Muscle of back (tissue), 13 donors: ENCODE measurements at places on chromosomes 4 and X.

- peak; percentile 89 for DNase-seq
Measured at GRCh38 chrX:51891821-51892551, 1.4 kb upstream of the MAGED1 start.

DNA sequence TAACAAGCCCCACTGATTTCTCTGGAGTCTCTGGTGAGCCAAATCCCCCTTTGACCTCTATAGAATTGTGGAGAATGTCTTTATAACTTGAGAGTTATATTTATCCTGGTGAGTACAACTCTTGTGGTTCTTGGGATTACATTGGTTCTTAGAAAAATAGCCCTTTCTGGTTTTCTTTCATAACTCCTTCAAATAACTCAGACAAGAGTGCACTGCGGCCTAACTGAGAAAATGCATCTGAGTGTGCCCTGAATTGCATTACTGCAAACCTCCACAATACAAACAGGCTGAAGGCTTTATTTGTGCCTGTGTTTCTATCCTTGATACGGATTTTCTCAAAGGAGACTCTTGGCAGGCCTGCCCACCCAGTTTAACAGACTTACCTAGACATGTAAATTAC, 2.7 kb downstream of the BEX3 start:
- no peak for DNase-seq

DNA sequence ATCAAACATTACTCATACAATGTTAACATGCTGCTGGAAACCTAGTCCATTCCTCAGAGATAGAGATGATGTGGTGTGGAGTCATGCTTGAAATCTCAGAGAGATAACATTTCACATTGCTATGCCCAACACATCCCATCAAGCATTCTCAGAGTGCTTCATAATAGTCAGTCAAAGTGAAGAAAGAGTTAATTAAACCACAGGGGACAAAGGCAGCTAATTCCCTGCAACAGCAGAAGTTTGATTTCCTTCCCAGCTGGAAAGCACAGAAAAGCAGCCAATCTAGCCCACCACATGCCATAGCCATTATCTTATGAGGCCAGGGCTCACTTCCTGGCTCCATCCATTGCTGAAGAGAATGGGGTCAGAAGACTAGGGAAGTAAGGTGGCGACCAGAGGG, 8.9 kb downstream of the KDR start:
- no peak for DNase-seq

DNA sequence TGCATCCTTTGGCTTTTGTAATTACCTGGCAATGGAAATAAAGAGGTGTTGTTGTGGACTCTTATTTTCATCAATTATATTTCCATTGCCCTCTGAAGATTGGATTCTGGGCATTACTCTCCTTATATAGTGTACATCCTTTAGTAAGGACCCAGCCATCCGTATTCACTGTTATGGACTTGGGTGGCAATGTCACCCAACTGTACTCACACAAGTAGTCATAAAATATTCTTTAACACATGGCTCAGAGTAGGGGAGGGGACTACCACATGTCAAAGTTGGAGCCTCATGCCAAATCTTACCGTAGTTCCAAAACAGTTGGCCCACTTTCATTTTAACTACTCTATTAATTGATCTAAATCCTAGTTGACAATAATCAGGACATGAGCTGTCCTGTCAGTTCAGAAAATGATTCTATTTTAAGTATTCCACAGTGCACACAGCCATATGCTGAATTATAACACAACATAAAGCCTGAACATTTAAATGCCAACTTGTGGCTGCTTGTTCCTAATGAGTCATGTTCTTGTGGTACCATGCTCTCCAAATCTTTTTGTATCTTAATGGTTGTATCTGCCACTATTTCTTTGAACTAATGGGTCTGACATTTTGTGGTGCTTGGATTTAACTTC, 4.9 kb downstream of the FRAS1 start:
- DNase-seq, result no peak

DNA sequence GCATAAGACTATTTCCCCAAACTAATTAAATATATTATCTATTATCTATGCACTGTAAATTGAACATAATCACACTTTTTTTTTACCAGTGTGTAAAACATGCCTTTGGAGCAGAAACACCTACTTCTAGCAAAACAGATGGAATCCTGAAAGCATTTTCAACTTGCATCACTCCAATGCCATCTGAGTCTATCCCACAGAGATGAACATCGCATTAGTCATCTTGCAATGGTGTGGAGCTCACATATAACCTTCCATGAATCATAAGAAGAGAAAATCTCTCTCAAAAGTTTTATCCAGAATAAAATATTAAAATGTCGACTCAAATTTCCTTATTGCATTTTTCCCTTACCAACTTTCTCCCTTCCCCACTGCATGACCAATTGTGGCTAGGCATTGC, 406.7 kb upstream of the ACTRT1 start:
- DNase-seq, result peak; percentile 39

GRCh38 chr4:120218981-120219380, 152.3 kb upstream of the MAD2L1 start:
- DNase-seq, result no peak

- DNase-seq, result no peak
Measured at GRCh38 chrX:152428596-152428995, 22.5 kb downstream of the GABRA3 start.

DNA sequence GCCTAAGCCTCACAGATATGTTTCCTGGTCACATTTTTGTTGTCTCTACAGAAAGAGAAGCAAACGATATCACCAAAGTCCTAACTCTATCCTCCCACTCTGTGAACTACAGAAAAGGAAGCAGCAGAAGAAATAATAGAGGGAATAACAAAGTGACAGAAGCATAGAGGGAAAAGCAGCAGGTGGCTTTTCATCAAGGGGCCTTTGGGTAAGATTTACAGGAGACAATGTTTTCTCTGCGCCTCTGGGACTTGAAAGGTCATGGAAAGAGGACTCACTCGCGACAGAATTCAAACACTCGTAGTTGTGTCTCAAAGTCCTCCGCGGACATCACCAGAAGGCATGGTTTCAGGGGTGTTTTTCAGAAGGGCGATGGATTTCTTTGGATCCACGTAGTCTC, 66.1 kb downstream of the SORBS2 start:
- DNase-seq, result no peak

GRCh38 chrX:153423652-153424051, 12.4 kb downstream of the ZFP92 start:
- no peak for DNase-seq

DNA sequence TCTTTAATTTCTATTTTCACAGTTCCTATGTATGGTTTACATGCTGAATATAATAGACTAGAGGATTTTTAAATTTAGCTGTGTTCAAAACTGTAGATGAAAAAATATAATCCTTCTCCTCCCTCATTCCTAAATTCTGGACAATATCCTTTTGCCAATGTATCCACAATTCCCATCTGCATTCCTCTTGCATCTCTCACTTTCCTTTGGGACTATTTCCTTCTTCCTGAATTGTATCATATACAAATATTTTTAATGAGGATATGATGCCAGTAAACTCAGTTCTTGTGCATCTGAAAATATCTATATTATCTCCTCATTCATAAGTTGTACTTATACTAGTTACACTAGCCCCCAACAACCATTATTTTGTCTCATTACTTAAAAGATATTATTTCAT, 46.7 kb downstream of the DDX60L start:
- DNase-seq, result no peak

GRCh38 chr4:1927675-1928074, 56.5 kb downstream of the NSD2 start:
- no peak for DNase-seq

- no peak for DNase-seq
Measured at GRCh38 chrX:65987811-65988210, 52.1 kb downstream of the VSIG4 start.

DNA sequence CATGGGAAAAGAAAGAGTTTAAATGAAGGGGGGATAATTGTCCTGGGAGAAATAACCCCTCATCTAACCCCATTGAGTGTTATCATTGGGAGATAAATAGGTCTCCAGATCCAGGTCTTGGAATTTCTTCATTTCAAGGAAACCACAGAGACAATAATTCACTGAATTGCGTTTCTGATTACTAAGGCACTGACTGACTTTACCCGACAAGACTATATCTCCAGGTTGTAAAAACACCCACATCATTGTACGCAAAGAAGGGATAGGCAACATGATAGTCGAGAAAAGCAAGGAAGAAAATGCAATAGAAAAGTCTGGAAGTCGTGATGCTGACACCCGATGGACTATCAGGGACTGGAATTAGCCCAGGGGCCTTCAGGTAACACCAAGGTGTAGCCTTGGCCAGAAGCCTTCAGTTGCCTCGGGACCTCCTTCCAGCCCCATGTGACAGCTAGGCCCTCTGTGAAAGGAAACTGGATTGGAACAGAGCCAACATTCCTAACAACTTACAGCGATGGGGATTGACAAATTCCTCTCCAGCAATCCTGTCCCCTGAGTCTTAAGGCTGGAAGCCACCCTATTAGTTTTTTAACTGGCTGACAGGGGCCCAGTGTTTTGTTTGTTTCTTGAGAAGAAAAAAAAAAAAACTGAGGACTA, 46.5 kb upstream of the RAB9B start:
- peak; percentile 51 for DNase-seq

DNA sequence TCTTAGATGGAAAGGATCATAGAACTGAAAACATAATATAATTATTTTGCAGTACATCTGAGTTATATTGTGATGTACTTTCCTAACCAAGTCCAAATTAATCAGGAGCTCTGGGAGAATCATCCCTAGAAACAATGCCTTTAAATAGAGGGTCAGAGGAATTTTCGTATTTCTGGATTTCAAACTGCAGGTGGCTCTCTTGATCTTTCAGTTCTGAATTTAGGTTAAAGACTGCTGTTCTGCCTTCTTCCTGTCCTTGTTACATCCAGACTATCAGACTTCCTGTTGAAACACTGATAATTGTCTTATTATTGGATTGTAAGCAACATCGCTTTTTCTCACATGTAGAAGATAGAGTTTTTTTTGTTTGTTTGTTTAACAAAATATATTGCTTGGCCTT, 142.7 kb downstream of the RPA4 start:
- DNase-seq, result no peak

- DNase-seq, result no peak
Measured at GRCh38 chr4:163269166-163269565, 63.2 kb downstream of the NPY1R start.

GRCh38 chrX:39309018-39309635, 507.9 kb downstream of the MID1IP1 start:
- peak; percentile 25 for DNase-seq

- peak; percentile 51 for DNase-seq
Measured at GRCh38 chr4:53656421-53656981, 65.2 kb upstream of the LNX1 start.

GRCh38 chrX:123436512-123437136, 252.5 kb downstream of the GRIA3 start:
- no peak for DNase-seq

DNA sequence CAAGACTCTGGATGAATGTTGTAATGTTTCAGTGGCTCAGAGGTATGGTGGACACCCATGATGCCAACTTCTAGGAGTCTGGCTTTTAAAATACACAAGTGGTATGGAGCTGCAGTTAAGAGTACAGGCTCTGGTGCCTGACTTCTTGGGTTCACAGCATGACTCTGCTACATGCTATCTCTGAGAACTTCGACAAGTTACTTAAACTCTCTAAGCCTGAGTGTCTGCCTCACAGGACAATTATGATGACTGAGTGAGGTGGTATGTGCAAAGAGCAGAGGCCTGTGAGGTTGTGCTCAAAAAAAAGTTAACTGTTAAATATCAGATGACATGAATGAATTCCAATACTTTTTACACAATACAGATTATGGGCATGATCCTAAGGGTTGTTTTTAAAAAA, 90.9 kb upstream of the SRD5A3 start:
- DNase-seq, result peak; percentile 41

DNA sequence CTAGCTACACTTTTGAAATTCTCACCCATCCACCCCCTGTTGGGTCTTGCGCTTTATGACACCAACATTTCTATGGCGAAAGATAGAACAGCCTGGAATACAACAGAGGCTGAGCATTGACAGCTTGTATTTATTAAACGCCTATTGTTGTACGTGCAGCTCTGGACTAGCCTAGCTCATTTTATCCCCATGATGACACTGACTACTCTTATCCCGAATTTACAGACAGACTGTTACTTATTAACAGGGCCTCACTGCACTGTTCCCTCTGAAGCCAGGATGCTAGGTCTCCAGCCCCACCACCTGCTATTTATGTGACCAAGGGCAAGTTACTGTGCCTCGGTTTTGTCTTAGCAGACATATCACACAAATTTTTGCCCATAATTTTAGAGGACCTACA, 1.0 kb upstream of the RFC1 start:
- DNase-seq, result no peak

DNA sequence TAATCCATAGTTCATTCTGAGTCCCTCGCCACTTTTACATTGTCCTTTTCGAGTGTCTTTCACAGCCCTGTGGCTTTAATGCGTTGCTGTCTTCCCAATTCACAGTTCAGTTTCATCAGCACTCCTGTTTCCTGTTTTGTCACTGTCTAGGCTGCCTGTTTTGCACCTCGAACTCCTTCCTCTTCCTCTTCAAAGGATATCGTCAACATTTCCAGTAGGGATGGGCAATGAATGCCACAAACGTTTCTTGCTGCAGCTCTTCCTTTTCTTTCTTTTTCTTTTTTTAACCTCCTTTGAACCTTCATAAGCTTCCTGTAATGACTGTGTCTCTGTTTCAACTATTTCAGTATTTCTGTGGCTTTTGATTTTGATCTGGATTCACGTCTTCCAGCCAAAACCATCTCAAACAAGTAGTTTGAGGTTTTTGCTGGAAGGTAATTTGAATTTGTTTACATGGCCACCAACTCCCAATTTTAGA, 105.4 kb downstream of the ANXA3 start:
- no peak for DNase-seq

GRCh38 chr4:187183826-187184225, 460.2 kb upstream of the FAT1 start:
- no peak for DNase-seq

DNA sequence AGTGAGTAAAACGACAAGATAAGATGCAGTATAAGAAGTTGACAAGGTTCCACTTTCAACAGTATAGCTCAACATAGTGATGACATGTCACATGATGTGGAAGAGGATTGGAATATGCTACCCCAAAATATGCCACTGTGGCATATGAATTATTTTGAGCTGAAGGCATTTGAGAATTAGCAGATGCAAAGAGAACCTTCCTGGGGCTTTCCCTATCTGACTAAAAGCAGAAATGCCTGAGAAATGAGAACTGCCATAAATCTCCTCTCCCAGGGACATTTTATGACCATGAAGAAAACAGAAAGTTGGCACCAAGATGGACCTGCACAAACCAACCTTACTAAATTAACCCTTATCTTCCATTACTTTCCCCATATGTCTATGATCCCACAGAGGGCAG, 24.8 kb downstream of the CDKN2AIP start:
- no peak for DNase-seq

- DNase-seq, result no peak
Measured at GRCh38 chr4:21890231-21890630, 58.3 kb downstream of the KCNIP4 start.

- DNase-seq, result no peak
Measured at GRCh38 chr4:13597141-13597540, 30.4 kb downstream of the BOD1L1 start.

- no peak for DNase-seq
Measured at GRCh38 chr4:5409972-5410618, 298.3 kb downstream of the EVC2 start.

DNA sequence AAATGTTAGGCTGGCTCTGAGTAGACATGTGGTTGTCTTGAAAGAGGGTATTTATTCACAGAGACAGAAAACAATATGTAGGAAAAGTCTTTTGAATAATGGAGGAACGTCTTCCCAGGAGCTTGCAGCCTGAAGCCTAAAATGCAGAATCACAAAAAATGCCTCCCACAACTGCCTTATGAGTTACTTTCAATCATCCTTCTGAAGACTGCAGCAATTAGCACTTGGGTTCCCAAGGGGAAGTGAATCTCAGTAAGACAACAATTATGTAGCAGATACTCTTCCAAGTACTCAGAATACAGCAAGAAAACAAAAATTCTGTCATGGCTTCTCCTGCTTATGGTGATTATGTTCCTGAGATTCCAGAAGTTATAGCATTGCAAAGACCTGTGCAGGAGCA, 166.6 kb upstream of the TBL1X start:
- no peak for DNase-seq
